HT-29 (cell line): ENCODE measurements at places on chromosomes 6 and 20. TPM values are rescaled to one million over a fixed set of nuclear protein-coding genes. Genes with fewer than 3 reads are reported as not detected.

GRCh38 chr20:61527626-61528025 lies 275.6 kb downstream of the CDH4 start:
- no peak for DNase-seq

The SYNGAP1 gene
- total RNA-seq, result 3.3 and 5.2 TPM in 2 replicates

- DNase-seq, result no peak
These were observed 86.1 kb downstream of the CDC5L start for GRCh38 chr6:44473393-44474189.

DNA sequence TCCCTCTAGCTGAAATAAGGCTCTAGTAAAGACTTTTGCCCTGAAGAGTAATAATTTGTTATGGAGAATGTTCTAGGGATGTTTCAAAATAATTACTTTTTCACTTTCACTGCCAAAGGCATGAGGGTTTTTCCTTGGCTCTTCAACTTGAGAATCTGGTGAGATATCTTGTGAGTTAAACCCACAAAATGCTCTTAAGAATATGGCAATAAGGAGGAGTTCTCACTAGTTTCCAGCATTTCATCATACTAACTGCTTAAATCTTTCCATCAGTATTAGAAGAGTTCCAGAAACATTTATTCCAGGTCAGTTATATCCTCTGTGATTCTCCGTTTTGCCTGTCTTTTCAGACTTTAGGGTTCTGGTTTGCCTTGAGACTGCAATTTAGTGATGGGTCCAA lies 785.6 kb upstream of the GJE1 start:
- DNase-seq, result no peak

GRCh38 chr6:69007781-69008180 lies 372.7 kb downstream of the ADGRB3 start:
- no peak for DNase-seq
